ENCODE measurements at places on chromosomes 11 and 22.

GRCh38 chr11:119089319-119089718, 4.6 kb downstream of the HMBS start:
- no peak for DNase-seq

DNA sequence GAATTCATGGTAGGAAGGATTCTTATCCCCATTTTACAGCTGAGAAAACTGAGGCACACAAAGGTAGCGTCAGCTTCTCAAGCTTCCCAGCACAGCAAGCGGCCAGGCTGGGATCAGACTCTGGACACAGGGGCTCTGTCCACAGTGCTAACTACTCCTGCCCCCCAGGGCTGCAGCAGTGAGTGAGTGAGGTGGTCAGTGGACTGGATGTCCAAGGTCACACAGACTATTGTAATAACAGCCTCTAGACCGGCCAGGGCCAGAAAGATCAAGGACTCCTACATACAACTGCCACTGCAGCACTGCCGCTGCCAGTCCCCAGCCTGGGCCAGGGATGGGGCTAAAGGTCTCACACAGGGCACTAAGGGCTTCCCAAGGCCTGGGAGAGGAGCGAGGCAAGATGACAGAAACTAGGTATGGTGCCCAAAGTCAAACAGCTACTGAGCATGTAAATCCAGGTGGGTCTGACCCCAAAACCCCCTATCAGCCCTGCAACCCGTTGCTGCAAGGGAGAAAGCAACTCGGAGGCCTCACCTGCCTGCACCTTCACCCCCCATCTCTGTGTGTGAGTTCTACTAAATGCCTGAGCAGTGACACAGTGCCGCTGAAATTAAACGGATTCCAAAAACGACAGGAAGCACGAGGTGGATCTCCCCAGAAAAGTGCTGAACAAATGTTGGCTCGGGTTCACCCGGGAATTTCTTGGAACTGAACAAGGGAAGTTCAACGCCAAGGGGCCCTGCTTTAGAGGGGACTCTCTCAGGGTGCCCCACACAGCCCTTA, 161.8 kb upstream of the GRK3 start:
- peak; percentile 57 for DNase-seq

- no peak for DNase-seq
Observed at GRCh38 chr11:83721263-83721662, 435.1 kb upstream of the CCDC90B start.

DNA sequence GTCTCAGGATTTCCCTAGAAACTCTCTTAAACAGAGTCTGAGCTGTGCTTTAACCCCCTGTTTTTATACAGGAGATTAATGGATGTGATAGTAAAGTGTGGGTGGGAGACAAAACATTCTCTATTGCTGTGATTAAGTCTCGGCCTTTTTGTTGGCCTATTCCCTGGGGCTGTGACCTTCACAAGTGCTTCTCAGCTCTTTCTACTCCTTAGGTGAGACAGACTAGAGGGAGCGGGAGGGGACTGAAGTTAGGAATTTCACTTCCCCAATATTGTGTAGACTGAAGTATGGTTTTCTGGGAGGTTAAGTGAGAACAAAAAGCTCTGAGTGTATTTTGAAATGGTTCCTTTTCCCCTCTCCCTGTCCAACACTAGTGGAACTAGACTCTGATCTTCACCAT, 29.8 kb upstream of the OR8B8 start:
- DNase-seq, result no peak

DNA sequence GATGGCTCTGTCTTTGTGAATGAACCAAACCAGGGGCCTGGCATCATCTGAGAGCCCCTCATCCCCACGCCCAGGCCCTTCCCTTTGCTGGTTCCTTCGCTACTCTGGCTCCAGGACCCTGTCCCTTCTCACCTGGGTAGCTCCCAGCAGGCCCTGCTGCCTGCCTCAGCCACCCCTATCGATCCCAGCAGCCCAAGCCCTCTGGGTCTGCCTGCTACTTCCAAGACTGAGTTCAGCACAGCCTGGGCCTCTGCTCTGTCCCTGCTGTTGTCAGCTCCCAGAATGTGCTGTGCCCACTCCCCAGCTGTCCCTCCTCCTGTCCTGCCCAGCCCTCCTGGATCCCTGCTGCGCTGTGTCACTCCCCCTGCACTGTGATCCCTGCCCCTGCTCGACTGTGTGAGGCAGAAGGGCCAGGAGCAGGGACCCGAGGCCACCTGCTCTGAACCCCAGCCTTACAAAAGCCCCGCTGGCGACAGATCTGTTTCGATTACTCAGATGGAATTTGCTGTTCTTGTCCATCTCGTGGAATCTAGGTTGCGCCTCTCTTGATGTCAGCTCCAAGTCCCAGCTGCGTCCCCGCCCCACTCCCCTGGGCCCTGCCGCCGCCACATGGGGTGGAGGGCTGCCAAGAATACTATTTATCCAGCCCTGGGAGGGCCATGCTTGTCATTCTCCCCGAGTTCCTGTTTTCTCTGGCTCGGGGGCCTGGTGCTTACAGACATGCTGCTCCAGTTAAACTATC, 13.0 kb downstream of the MRPL21 start:
- DNase-seq, result no peak

GRCh38 chr11:65919573-65920371, 546 bp downstream of the DRAP1 start:
- DNase-seq, result no peak

DNA sequence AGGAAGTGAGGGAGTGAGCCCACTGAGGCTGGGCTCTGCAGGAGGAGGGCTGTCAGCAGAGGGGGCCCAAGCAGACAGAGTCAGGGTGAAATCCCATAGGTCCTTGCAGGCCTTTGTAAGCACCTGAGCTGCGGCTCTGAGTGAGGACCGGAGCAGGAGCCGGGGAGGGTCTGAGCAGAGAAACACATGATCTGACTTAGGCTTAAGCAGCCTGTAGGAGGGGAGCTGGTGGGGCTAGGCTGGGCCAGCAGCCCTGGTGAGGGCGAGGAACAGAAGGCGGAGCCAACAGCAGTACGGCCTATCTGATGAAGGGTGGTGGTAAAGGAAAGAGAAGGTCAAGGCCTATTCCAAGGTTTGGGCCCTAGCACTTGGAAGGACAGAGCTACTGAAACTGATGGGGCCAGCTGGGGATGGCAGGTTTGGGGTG, 26.9 kb upstream of the CBX7 start:
- peak; percentile 57 for DNase-seq

- DNase-seq, result no peak
Observed at GRCh38 chr22:37371491-37371890, 55.8 kb downstream of the ELFN2 start.

GRCh38 chr22:25437414-25438160, 126.9 kb upstream of the GRK3 start:
- DNase-seq, result no peak

DNA sequence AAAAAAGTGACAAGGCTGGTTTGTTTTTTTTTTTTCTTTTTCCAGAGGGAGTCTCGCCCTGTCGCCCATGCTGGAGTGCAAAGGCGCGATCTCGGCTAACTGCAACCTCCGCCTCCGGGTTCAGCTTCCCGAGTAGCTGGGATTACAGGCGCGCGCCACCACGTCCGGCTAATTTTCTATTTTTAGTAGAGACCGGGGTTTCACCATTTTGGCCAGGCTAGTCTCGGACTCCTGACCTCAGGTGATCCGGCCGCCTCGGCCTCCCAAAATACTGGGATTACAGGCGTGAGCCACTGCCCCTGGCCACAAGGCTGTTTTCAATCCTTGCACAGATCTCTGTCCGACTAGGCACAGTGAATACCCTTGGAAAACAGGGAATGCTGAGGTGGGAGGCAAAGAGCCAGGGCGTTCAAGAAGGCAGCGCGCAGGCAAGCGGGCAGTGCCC, 566 bp downstream of the ATP6V1E1 start:
- no peak for DNase-seq

- DNase-seq, result peak; percentile 91
Observed at GRCh38 chr11:67437082-67437808, at the start of gene PTPRCAP. Gene PTPRCAP, minus strand, starts transcription at chr11:67437682. Its CDS starts 63 bp downstream, at chr11:67437619.

DNA sequence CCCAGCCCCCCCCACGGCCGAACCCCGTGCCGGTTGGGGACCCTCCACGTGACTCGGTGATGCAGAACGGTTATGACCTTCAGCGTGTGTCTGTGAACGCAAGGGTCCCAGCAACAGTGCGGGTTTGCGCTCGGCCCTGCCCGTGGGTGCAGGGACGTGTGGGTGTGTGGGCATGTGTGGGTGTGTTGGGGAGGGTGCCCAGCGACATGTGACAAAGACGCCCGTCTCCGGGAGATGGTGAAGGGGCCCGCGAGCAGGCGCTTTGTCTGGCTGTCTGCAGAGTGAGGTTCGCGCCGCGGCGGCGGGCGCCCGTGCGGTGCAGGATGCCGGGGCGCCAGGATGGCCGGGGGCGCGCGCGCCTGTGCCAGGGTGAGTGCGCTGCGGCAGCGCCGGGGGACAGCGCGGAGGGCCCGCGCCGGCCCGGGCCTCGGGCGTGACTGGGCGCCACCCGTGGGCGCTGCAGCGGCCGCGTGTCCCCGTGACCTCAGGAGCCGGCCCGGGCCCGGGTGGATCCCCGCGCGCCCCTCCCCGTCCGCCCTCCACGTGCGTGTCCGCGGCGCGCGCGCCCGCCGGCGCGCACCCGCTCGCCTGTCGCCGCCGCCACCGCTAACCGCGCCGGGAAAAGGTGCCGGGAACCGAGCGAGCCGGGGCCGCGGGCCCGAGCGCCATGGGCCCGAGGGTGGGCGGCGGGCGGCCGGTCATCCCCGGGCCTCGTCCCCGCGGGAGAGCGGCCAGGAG, at the start of gene LRFN4:
Gene LRFN4 (plus strand): TSS at position 569 of the 738 bp plus-strand sequence. CDS start 681 bp downstream, outside the sequence.
- no peak for DNase-seq

DNA sequence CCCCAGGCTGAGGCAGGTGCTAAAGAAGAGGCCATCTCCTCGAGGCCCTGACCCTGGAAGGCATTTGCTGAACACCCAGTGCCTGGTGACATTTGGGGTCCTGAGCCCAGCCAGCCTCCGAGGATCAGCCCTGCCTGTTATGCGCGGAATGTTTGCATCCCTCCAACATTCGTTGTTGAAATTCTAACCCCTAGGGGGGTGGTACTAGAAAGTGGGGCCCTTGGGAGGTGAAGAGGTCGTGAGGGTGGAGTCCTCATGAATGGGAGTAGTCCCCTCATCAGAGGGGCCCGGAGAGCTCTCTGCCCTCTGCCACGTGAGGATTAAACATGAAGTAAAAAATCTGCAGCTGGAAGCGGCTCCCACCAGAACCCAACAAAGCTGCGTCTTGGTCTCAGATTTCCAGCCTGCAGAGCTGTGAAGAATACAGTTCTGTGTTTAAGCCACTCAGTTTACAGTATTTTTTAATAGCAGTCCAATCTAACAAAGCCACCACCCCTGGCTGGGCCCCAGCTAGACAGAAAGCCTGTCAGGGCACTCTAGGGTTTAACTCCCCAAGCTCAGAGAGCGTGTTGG, 35.3 kb upstream of the SEPTIN5 start:
- no peak for DNase-seq

DNA sequence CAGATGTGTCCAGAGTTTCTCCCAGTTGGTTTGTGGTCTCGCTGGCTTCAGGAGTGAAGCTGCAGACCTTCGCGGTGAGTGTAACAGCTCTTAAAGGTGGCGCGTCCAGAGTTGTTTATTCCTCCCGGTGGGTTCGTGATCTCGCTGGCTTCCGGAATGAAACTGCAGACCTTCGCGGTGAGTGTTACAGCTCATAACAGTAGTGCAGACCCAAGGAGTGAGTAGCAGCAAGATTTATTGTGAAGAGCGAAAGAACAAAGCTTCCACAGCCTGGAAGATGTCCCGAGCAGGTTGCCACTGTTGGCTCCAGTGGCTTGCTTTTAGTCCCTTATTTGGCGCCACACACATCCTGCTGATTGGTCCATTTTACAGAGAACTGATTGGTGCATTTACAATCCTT, 1.8 kb upstream of the PGA3 start:
- DNase-seq, result no peak

- DNase-seq, result no peak
Observed at GRCh38 chr11:83042964-83043711, 28.6 kb downstream of the RAB30 start.

- no peak for DNase-seq
Observed at GRCh38 chr11:94129512-94130297, 1.1 kb downstream of the PANX1 start.

GRCh38 chr11:57487920-57488659, 27.4 kb downstream of the SLC43A1 start:
- no peak for DNase-seq

DNA sequence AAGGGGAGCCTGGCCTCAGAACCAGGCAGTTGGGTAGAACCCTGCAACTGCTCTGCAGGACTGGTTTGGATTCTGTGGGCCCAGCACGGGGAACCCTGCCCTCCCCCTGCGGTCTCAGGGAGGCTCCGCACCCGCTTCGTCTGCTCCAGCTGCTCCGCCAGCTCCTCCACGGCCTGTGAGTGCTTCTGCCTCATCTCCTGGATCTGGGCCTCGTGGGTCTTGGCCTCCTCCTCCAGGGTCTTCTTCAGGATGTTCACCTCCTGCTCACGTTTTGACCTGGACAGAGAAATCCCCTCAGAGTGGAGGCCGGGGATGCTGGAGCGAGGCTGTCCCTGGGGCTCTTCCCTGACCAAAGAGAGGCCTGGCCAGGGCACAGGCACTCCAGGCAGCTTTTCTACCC, 41.9 kb downstream of the APOL1 start:
- no peak for DNase-seq

DNA sequence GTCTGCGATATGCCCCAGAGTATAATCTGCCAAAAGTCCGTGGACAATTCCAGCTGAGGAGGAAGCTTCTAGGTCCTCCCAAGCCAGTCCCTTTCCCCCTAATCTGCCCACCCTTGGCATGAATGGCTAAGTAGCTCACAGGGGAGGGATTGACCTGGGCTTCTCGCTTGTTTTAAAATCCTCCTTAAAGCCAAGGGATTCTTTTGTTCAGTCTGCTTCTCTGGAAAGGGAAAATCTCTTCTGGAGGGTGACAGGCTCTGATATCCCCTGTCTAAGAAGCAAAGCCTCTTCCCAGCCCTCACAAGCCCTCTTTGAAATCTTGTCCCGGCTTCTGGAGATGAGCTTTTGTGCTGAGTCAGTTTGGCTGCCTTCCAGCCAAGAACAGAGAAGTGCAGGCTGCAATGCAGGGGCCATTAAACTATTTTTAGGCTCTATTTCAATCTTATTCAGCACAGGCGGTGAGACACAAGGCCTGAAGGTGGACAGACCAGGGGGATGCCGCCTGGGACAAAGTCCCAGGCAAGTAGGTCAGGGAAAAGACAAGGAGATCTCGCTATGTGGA, 23.9 kb downstream of the NEFH start:
- DNase-seq, result no peak

DNA sequence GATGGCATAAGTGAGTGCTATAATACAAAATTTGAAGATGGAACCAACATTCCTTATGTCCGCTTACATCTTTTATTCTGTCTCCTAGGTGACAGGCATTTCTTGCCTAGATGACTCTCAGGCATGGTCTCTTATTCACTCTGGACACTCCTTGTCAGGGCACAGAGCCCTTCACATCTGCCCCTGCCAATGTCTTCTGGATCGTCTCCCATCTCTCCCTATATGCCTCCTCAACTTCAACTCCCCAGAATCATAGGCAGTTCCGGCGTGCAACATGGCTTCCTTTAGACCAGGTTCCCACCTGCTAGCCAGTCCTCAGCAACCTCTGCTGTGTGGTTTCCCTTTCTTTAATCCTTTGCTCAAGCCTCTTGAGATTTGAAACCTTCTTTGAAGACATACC, 300.9 kb downstream of the TENM4 start:
- DNase-seq, result no peak

Data from activated effector memory CD4-positive, alpha-beta T cell treated with anti-CD3 and anti-CD28 coated beads, Interleukin-2, amount 50 U/mL, for 16 hours (primary cell).